NT2/D1 (cell line): ENCODE measurements at places on chromosomes 13 and 19.

GRCh38 chr19:15418579-15419412 is at the start of gene AKAP8L:
Gene AKAP8L (minus strand): TSS chr19:15418988. CDS start chr19:15418923, 65 bp downstream.
- peak; percentile 100 for DNase-seq

GRCh38 chr19:5585461-5586299 is 17.9 kb upstream of the TINCR start:
- DNase-seq, result peak; percentile 57

- DNase-seq, result no peak
Observed at GRCh38 chr13:40518481-40518882, 148.0 kb downstream of the FOXO1 start.

DNA sequence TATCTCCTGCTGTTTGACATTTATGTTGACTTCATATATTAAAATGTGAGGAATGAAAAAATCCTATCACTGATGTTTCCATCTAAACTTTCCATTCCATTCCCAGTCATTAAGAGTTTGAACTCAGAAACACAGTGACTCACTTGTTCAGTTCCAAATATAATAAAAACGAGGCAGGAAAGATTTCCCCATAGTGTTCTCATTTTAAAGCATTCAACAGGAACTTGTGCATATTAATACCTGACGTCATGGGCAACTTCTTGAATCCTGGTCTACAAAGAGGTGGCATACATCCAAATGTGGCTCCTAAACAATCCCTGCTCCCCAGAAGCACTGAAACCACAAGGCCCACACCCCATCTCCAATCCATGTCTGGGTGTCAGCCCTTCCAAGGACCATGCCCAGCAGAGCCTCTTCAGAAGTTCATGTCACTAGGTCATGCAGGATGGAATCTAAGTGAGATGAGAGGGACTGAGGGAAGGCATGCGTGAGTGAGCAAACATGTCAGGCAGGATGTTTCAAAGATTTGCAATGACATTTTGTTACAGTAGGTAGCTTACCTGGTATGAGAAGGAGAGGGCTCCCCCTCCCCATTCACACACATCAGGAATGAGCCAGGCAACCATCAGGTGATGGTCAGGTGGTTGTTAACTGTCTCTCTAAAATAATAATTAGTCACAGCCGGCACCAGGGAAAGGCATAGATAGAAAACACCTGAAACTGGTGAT is 9.4 kb upstream of the ERVV-2 start:
- no peak for DNase-seq
